ENCODE measurements at places on chromosomes 3 and 15.

DNA sequence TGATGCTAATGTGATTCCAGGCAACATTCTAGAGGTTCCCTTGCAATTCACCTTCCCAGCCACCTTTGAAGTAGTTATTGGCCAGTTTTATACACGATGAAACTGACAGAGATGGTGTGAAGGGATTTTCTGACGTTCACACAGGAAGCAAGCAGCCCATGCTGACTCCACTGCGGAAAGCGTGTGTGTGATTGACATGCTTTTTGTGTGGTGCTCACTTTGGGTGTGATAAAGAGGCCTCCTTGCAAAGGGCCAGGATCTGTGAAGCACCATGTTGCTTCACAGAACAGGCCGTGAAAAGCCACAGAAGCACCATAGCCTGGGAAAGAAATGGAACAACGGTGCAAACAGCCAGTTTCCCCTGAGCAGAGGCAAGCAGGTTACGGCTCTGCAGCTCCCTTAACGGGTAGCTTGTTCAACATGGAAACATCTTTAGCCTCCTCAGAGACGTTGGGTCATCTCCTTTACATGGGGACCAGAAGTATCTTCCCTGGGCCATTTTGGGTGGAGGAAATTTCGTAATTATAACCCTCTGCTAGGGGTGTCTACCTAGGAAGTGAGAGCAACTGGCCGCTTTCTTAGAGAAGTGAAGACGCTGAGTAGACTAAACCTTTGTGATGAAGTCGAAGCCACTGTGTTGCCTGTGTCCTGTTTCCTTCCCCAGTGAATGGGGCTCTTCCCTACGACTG is 108.5 kb downstream of the APBA2 start:
- no peak for DNase-seq

- no peak for DNase-seq
Measured at GRCh38 chr3:72261566-72262564, 476.9 kb upstream of the PROK2 start.

GRCh38 chr3:71579935-71580406 is 3.6 kb downstream of the FOXP1 start:
- no peak for DNase-seq

DNA sequence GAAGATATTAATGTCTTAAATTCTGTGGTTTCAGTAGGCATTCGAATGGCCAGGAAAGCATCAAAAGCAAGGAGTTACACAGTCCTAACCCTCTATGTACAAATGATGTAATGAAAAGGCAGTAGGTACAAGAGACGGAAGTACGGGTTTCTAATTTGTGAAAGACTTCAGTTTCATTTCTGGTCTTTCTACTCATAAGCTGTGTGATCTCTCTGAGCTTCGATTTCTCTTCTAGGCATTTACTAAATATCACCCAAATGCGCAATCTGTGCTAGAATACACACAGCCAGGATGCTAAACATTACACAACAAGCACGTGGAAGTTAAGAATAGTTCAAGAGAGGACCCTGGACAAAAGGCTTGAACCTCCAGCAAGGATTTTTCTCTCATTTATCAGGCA is 17.9 kb upstream of the STIMATE start:
- DNase-seq = no peak

DNA sequence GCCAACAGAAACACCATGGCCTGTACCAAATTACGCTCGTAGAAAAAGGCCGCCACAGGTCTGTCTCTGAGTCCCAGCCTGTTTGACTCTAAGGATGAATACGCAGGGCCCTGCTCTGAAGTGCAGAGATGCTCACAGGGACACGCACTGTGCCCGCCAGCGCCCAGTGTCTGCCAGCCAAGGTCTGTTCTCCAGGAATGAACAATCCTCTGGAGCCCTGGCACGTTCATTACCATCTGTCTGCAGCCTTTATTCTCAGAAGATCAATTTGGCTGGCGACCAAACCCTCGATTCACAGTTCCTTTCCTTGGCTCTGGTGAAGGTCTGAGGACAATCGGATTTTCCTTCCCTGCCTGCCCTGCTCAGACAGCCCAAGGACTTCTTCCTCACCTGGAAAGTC is 66.3 kb downstream of the NIPA2 start:
- DNase-seq = no peak

- no peak for DNase-seq
Measured at GRCh38 chr15:85847031-85847430, 52.3 kb upstream of the KLHL25 start.

DNA sequence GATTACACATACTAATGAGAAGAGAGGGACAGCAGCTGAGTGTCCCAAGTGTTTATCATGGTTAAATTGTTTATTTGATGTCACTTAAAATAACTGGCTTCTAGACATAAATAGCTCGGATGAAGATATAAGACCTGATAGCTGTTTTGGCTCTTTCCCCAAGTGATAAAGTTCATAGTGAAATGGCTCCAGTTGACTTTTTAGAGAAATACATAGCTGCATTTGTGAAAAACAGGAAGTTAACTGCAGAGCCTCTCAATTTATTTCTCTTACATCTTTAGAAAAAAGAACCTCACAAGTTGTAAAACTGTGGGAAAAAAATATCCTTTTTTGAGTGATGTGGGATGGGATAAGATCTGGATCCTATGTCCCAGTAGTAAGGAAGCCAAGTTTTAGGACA is 332.9 kb upstream of the RASGRP1 start:
- DNase-seq = no peak

DNA sequence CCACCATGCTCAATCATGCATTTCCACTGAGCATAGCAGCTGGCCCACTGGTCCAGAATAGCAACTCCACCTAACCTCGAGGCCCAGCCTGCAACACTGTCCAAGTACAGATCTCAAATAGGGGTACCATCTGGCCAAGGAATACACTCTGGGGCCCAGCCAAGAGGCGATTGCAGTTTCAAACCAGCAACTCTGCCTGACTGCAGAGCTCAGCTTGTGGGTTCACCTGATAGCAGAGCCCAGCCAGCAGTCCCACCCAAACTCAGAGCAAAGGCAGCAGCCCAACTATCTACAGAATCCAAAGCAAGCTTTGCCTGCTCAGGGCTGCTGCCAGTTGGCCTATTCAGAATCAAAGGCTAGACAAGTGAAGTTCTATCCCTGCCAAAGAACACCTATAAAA is 30.5 kb downstream of the POLQ start:
- no peak for DNase-seq

DNA sequence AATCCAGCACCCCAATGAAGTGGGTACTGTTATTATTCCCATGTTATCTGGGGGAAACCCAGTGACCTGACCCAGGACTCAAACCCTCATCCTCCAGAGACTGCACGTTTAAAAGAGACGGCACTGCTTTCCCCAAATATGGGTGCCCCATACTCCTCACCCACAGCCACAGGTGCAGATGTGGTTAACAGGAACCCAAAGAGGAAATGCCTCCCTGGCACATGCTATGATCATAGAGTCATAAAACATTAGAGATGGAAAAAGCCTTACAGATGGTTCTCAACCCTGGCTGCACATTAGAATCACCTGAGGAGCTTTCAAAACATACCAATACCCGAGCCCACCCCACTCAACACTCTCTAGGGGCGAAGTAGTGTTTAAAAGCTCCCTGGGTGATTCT is 111.5 kb downstream of the SEMA5B start:
- DNase-seq = no peak

DNA sequence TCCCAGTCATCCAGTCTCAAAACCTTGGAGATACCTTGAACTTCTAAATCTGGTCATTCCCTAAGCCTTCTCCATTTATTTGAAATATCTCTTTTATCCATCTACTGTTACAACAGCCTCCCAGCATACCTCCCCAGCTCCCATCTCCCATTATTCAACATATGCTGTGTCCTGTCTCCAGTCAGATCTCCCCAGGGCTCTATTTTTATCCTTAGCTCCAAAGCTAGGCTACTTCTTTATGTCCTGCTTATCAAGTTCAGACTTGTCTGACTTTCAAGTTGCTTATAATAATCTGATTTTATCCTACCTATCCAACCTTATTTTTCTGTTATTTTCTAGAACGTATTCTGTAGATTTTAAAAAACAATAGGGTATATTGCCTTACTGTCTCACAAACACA is 44.2 kb downstream of the IQGAP1 start:
- DNase-seq = no peak

- DNase-seq = no peak
Measured at GRCh38 chr3:79258479-79258878, 509.3 kb downstream of the ROBO1 start.

- DNase-seq = no peak
Measured at GRCh38 chr15:77712438-77712837, 79.7 kb upstream of the LINGO1 start.

GRCh38 chr15:25422021-25422420 is 16.8 kb downstream of the UBE3A start:
- no peak for DNase-seq

DNA sequence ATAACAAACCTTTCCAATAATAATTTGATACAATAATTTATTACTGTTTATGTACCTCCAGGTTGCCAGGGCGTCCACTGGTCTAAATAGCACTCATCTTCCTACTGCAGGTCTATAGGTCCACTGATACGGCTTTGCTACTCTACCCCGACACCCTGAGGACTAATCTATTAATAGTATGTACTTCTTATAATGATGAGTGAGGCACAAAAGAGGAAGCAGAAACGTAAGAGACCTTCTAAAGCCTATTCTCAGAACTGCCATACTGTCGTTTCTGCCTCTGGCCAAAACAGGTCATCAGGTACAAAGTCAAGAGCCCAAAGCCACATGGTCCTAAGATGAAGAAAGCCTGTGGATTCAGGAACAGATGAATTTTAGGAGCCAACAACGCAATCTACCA is 163.2 kb upstream of the GRM7 start:
- no peak for DNase-seq

DNA sequence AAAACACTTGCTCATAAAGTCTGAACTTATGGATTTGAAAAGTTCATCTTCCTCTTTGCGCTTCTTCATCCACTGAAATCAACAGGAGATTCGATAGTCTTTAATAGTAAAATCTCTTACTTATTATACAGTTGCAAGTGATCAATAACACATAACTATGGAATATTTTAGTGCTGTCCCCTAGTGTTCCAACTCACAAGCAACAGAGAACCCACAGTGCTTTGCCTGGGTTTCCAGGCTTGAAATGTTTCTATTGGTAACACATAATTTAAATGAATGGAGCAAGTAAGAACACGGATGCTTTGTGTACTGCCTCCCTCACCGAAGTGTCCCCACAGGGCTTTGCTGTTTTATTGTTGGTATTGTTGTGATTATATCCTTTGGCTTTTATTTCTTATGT is 93.5 kb downstream of the WDR72 start:
- no peak for DNase-seq

DNA sequence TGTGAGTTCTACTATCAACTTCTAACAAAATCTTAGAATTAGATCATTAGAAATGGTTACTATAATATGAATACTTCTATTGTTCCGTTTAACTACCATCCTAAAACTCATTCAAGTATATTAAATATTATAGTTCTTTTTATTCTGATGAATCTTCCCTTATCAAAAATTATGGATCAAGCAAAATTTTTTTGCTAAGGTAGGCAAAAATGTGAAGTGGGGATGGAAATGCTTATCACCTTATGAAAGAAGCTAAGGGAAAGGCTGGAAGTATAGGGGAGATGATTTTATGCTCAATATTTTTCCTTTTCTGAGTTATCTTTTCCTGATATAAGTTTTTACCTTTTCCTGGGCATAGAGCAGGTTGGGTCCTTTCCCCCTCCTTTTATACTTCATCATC is 40.7 kb upstream of the CCDC39 start:
- DNase-seq = no peak

DNA sequence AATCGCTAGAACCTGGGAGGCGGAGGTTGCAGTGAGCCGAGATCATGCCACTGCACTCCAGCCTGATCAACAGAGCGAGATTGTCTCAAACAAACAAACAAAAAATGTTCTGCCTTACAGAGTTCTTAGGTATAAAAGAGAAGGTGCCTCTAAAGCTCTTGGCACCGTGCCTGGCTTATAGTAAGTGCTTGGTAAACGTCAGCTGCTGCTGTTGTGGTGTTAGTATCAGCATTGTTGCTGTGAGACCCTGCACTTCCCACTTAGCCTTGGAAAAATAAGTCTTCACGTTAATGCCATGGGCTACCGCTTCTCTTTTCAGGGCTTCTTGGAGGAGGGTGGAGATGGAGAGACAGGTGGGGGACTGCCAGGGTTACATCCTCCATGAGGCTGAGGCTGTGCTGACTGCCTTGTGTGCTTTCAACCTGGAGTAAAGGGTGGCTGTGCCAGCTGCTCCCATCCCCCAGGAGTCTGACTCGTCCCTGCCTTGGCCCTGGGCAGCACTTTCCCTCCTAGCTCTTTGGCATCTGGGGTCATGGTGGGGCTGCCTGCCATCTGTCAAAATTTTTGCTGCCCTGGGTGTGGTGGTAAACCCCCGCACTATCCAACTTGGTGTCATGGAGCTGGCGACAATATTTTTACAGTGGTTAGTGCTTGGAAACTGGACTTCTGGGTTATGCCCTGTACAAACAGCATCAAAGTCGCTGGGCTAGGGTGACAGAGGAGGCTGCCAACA is 17.8 kb downstream of the FLNB start:
- no peak for DNase-seq

GRCh38 chr15:49215768-49216739 is 46.0 kb downstream of the GALK2 start:
- no peak for DNase-seq

GRCh38 chr3:51568996-51569395 is 30.5 kb downstream of the RAD54L2 start:
- no peak for DNase-seq

- DNase-seq = no peak
Measured at GRCh38 chr15:95973566-95974256, 356.8 kb upstream of the NR2F2 start.

GRCh38 chr15:39499042-39499441 is 81.8 kb upstream of the THBS1 start:
- no peak for DNase-seq

GRCh38 chr15:100713163-100713867 is 110.9 kb downstream of the ASB7 start:
- no peak for DNase-seq

DNA sequence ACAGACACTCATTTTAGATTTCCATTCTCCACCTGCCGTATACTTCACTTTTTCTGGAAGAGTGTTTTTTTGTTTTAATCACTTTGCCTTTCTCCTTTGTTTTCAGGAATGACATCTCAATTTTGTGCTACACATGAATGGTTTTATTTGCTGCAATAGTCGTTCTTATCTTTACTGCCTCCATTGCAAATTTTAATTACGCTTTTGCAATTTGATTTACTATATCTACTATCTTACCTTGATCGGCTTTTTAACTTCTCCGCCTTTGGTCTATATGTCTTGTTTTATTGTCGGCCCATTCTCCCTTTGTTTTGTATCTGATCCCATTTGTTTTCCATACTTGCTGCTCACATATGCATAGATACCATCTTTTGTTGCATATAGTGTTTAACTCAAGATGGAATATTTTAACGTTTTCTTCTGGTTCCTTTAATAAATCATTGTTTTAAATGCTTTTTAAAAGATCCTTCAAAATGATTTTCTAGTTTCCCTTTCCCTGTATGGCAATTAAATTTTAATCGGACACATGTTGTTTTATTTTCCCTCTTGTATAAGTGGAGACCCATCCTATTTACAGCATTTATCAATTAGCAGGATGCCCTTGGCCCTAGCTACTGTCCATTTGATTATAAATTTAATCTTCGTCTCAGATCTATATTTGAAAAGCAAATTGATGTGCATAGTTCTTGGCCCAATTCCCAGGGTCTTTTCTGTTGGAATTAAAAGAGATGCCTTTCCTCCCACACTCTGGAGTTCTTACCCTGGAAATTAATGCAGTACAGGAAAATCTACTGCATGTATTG is 97.2 kb upstream of the CNTN4 start:
- no peak for DNase-seq

GRCh38 chr3:157117875-157118654 is 41.9 kb downstream of the CCNL1 start:
- DNase-seq = no peak
